ENCODE measurements at places on chromosomes 12 and 14. TPM values are rescaled to one million over a fixed set of nuclear protein-coding genes. Genes with fewer than 3 reads are reported as not detected.

The ASCL1 gene
- total RNA-seq = not detected

The GRIP1 gene
- total RNA-seq = 6.4 TPM

The KERA gene
- total RNA-seq = not detected

The ZNF891 gene
- 0.46 TPM for total RNA-seq

The GLIPR1L1 gene
- not detected for total RNA-seq

The MYO1H gene
- total RNA-seq = not detected

The POTEG gene
- total RNA-seq = 0.06 TPM

The CLEC2D gene
- total RNA-seq = 0.65 TPM

The SYT10 gene
- not detected for total RNA-seq

The RPL10L gene
- not detected for total RNA-seq

The ACSM4 gene
- total RNA-seq = not detected

The RTN1 gene
- not detected for total RNA-seq

The KRT2 gene
- total RNA-seq = not detected

The TUBA1A gene
- 203 TPM for total RNA-seq

The ACSS3 gene
- total RNA-seq = not detected

The RHOJ gene
- not detected for total RNA-seq

The ANO4 gene
- 0.14 TPM for total RNA-seq

The PDZRN4 gene
- total RNA-seq = not detected

The KIF5A gene
- 0.19 TPM for total RNA-seq
